ENCODE measurements at places on chromosomes 1 and 21.
A peak's percentile ranks its signal among the peaks of the same experiment; 100 is the strongest.

DNA sequence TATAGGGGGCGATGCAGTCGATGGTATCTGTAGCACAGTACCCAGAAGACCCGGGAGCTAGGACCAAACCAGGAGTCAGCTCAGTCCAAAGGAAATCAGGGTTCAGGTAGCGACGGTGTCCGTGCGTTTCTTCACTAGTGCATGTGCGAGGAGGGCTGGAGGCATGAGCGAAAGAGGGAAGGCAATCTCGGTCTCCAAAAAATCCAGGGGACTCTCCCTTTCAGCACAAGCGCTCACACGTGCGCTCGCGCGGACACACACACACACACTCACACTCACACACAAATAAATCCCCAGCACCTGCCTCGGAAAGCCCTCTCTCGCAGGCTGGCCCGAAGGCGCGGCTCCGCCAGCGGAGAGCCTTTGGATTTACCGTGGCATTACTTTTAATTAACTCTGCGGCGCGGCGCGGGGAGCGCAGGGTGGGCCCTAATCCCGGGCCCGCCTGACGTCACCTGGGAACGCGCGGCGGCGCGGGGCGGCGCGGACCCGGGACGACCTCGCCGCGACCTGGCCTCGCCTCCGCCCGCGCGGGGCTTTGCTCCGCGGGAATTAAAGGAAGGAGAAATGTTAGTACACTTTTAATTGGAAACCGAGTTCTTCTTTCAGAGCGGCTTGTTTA is 121.2 kb downstream of the LMX1A start:
- no peak for DNase-seq

GRCh38 chr1:155379631-155380090 is 59.0 kb downstream of the RUSC1 start:
- DNase-seq = no peak

DNA sequence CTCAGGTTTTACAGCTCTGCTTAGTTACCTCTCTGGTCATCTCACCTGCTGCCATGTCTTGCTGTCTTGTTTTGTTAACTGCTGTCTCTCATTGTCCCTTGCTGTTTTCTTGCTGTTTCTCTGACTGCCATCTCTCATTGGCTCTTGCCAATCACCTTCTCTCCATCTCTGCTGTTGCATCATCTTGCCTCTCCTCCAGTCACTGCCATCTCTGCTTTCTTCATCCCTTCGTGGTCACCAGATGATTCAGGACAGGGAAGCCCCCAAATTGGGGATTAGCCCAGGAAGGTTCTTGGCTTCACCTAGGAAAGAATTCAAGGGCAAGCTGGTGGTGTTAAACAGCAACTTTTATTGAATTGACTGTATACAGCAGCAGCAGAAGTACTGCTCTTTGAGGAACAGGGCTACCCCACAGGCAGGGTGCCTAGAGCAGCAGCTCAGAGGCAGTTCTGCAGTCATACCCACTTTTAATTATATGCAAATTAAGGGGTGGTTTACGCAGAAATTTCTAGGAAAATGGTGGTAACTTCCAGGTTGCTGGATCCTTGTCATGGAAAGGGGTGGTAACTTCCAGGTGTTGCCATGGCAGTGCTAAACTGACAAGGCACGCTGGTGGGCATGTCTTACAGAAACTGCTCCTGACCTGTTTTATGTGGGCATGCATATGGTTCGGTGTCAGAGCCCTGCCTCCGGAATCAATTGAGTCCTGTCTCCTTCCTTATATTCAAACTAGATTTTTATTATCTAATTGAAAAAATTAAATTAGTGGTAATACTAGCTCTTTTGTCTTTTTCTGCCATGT is 33.4 kb downstream of the SUCO start:
- DNase-seq = no peak

DNA sequence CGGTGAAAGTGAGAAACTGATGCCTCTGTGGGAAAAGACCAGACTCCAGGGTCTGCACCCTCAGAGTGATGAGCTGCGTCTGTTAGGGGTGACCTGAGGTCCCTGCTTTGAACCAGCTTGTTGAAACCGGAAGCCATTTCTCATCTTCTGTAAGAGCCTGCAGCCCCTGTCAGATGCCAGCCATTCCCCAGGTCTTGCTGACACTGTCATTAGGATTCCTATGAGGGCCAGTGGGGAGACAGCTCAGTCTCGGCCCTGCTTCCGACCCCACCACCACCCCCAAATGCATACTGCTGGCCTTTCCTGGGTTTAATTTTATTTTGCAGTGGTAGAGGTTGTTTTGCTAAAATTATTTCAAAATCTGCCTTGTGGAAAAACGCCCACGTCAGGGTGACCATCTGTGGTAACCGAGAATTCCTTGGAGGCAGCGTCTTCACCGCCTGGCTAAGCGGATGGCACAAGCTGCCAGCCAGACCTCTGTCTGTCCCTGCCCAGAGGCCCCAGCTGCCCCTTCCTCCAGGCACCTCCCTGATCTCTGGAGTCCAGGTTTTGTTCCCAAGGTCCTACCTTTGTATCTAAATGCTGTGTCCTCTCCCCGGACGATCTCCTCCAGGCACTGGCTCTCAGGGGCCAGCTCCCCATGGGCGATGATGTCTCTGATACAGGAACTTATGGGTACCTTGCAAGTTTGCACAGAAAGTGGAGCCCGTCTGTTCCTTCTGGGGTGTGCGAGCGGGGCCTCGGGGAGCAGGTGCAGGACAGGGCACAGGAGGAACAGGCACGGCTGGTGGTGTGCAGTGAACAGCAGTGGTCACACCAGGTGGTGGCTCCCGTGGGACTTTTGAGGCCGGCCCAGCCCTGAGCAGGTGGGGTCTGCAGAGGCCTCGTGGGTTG is 49.9 kb downstream of the PRKCZ start:
- no peak for DNase-seq

DNA sequence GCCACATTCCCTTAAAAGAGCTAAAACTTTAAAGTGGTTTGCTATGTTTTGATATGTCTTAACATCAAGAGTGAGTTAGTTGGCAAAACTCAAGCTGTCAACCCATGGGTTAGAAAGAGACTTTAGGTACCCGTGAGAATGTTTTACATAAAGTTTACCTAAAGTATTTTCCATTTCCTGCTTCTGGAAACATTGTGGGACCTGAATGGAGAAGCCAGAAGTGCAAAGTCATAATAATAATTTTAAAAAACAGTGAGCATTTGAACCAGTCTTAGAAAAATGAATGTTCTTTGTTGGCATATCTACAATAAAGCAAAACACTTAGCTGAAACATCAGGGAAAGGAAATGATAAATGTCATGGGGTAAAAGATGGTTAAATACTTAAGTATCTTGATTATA is 34.8 kb downstream of the LRRC8C start:
- DNase-seq = no peak

- DNase-seq = peak; percentile 43
Measured at GRCh38 chr21:44304877-44305293, 5.0 kb downstream of the PFKL start.

- DNase-seq = no peak
Measured at GRCh38 chr1:158100498-158100897, 80.2 kb upstream of the CD1D start.

- no peak for DNase-seq
Measured at GRCh38 chr1:9416506-9416905, 122.8 kb upstream of the SLC25A33 start.

DNA sequence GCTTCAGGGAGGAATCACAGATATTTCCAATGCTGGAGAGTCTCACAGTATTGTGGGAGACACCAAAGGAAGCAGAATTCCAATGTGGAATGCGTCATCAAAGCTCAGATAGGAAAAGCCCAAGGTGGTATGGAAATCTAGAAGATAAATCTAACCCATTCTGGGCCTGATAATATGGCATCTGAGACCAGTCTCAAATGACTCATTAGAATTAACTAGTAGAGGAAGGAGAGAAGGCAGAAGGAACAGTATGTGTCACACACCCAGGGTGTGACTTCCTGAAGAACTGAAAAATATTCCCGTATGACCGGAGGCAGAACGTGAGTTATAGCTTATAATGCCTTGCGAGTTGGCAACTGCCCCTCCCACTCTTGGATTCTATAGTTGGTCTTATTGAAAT is 499.2 kb downstream of the PLPP3 start:
- no peak for DNase-seq

DNA sequence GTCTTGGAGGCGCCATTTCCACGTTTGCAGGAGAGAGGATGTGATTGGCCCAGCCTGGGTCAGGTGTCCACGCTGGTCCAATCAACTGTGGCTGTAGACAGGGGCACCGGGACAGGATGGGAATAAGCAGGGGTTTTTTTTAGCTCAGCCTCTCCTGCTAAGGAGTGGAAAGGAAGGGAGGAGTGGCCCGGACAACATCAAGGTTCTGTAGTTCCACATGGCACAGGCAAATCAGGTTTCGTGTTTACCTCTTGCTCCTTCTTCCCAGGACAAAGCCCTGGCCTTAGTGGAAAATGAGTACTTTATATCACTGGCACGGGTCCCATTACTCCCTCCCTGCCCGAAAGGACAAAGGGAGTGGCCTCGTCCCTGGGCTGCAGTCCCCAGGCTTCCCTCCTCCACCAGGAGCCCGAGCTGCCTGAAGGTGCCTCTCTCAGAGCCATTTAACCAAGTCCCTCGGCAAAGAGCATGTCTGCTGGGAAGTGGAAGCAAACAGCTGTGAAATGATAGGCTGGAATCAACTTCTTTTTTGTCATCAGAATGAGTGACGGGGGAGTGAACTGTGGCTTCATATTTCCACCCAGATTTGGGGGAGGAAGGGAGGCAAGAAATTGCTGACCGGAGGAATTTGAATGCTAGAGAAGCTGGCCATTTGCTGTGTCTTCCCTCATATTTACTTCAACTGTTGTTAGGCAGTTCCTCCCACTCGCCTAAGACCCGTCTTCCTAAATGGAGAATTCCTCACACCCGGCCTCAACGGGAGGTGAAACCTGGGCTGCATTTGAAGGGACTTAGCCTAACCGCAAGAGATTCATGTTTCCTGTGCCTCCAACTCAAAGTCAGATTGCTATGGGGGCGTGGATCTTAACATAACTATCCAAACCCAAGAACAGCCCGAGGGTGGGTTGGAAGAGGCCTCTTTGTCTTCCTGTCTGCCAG is 84.9 kb upstream of the SLC44A3 start:
- no peak for DNase-seq

- DNase-seq = no peak
Measured at GRCh38 chr1:14083706-14084105, 383.7 kb downstream of the PRDM2 start.

DNA sequence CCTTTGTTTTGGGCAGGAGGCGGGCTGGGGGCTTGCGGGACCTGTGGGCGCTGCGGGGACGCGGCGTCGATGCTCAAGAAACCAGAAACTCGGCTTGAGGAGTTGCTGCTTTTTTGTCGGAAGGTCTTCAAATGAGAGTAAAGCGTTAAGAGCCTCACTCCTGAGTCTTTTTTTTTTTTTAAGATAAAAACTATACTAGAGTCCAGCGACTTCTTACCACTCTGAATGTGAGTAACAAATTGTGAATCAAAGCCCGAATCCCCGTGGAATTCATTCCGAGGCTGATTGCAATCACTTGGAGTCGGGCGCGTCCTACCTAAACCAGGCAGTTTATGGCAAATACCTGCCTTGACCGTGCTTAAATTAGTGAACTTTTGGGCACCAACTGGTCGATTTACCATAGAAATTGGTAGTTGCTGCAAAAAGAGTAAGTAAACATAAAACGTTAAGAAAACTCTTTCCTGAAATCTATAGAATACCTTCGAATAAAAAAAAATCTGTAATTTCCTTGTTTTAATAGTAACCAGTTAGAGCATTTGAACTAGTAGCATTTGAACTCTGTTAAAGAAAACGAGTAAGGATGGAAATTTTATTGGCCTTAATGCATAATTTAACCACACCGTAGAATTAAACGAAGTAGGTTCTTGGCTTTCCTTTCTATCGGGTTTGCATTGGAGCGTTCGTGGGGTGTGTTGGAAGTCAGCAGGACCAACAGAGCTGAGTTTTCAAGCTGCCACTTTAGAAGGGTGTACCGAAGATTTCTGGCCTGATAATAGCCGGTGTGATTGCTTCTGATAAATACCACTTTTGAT is 769 bp downstream of the GPSM2 start:
- DNase-seq = no peak

DNA sequence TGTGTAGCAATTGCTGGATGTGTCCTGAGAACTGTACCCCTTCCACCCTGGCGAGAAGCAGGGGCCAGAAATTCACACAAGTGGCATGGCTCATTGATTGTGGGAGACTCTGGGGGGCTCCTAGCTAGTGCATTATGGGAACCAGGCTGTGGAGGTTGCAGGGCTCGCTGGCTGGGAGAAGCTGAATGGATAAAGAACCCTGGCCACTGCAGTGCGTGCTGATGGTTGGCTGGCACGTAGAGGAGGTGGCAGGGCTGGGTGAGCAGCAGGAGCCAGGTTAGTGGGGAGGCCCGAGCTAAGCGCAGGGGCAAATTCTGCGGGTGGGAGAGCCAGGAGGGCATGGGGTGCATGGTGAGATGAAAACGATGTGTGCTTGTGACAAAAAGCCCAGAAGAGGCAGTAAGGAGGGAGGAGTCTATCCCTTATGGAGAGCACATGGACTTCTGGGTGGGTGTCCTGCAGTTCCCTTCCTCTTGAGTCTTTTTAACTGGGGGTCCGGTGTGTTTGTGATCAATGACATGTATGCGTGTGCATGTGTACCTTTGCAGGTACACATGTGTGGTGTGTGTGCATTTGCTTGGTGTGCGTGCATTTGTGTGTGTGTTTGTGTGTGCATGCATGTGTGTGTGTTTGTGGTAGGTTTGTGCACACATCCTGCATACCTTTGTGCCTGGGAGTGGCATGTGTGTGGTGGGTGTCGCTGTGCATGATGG is 3.6 kb downstream of the GUK1 start:
- DNase-seq = no peak

DNA sequence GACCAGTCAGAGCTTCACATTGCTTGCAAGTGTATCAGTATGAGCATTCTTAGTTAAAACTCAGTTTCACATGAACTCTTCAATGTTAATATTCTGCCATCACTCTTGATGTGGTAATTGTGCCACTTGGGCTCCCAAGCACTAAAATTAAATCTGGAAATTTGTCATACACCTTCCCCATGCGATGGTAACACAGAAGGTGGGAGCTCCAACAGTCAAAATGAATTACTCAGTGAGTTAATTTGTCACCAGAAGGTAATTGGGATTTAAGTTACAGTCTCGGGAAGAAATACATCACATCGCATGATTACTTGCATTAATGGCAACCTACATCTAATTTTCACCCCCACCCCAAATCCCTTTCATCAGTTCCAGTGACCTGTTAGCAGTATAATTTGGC is 376.5 kb upstream of the DAB1 start:
- no peak for DNase-seq

GRCh38 chr1:50735443-50735842 is 224.6 kb downstream of the FAF1 start:
- peak; percentile 8 for DNase-seq

GRCh38 chr1:6519491-6519934 is 28.0 kb upstream of the PLEKHG5 start:
- no peak for DNase-seq

- DNase-seq = no peak
Measured at GRCh38 chr21:44414291-44415072, 40.8 kb upstream of the LRRC3 start.

DNA sequence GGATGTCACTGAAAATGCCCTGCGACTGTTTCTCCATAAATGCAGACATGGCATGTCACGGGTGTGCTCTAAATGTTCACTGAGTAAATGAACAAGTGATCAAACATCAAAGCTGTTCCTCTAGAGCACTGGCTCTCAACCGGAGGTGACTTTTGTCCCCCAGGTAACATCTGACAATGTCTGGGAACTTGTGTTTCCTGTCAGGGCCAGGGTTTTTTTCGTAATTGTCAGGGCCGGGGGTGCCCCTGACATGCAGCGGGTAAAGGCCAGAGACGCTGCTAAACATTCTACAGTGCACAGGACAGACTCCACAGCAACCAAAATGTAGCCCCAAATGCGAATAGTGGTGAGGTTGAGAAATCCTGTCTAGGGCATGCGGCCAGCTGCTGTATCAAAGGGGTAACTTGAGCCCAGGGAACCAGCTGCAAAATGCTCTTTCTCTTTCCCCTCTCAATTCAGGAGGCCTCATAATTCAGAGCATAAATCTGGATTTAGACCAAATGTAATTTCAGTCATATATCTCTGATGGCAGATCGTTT is 2.0 kb downstream of the ALDH4A1 start:
- DNase-seq = no peak
